Left forelimb (tissue), 1 donor: ENCODE measurements at places on chromosomes 2 and 18.

GRCh38 chr2:39642051-39642718 lies 23.5 kb upstream of the TMEM178A start:
- no peak for DNase-seq

DNA sequence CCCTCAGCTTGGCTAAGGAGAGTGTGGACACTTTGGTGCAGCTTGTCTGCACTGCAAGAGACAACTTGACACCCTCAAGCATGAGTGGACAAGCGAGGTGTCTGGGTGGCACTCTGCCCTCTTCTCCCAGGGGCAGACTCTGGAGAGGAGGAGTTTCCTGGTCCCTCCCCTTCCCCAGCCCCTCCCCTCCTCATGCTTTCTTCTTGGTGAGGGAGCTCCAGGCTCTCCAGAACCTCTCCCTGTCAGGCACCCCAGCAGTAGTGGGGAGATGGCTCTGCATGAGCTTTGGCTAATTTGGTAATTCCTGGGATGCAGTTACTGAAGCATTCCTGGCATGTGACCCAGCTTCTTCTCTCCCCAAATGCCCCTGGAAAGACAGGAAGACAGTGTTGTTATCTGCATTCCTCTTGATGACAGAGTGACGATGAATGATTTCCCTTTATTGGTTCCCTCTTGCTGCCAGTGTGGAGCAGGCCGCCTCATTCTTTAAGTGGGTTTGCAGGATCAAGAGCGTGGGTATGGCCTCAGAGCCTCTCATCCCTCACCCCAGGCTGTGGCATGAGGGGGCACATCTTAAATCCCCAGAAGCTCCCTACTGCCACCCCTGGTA lies 89.2 kb downstream of the STPG4 start:
- no peak for DNase-seq

GRCh38 chr2:130150181-130151144 lies 5.6 kb upstream of the CCDC74B start:
- DNase-seq, result no peak

DNA sequence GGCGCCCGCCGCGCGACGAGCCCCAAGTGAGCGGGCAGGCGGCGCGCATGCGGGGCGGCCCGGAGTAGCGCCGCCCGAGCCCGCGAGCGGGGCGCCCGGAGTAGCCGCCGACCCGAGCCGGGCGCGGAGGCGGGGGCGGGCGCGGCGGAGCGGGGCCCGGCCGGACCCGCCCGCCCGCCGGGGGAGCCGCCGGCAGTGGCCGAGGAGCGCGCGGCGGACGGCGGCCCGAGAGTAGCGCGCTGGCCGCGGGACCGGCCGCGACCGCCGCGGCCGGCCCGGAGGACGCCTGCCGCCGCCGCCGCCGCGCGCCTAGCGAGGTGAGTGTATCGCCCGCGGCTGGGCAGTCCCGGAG lies at the start of gene GALNT1:
Gene GALNT1, plus strand, starts transcription at position 195 of the 352 bp plus-strand sequence. CDS start 72,923 bp downstream, outside the sequence.
- no peak for DNase-seq

DNA sequence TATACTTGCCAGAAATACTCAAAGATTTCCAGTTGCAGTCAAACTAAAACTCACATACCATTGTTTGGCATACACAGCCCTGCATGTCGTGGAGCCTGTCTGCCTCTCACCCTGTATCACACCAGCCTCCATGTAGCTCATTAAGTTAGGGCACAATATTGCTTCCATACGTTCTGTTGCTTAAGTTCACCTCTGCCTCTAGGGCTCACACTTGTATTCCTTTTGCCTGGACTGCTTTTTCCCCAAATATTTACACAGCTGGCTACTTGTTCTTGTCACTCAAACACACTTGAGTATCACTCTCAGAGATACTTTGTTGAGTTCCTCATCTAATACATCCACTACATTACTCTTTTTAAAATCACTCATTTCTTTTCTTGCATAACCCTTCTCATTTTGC lies 83.1 kb downstream of the PTH2R start:
- DNase-seq, result no peak
